Esophagus (tissue), 2 donors: ENCODE measurements at places on chromosomes 16 and 17. TPM values are rescaled to one million over a fixed set of nuclear protein-coding genes. Genes with fewer than 3 reads are reported as not detected.

CCL1 gene
- polyA plus RNA-seq, result not detected

CX3CL1 gene
- 5.9 TPM for polyA plus RNA-seq

CD300LG gene
- 0.48 TPM for polyA plus RNA-seq

OR3A3 gene
- polyA plus RNA-seq, result not detected

CCR7 gene
- 0.16 TPM for polyA plus RNA-seq

AOC3 gene
- polyA plus RNA-seq, result 9.7 TPM

DHRS13 gene
- polyA plus RNA-seq, result 9.4 TPM

GSDMA gene
- 0.59 TPM for polyA plus RNA-seq

HOXB1 gene
- 0.29 TPM for polyA plus RNA-seq
